ENCODE measurements at places on chromosomes 4 and X.

DNA sequence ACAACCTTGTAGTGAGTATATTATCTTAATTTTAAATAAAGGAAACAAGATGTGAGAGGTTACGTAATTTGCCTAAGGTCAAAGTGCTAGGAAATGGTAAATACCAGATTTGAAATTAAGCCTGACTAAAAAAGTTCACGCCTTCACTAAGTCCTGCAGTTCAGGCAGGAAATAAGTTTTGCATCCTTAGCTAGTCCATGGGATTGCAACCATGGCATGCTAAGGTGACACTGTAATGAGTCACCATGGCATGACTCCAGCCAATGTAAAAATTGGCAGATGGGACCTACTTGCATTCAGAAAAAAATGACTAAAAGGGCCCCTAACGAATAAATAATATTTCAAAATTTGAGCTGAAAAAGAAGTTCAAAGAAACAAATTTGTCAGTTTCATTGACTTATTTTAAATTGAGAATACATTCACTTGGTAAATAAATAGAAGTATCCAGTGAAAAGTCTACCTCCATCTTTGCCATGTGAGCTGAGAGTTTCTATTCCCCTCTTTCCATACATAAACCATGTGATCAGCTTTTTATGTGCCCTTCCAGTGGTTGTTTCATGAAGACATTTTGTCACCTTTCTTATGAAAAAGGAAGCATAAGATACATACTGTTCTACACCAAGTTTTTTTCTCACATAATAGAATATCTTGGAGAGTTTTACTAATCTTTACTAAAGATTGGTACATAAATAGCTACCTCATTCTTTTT lies 72.4 kb downstream of the ANKRD50 start:
- DNase-seq: no peak

- no peak for DNase-seq
Measured at GRCh38 chr4:140152751-140153418, 1.1 kb downstream of the MAML3 start.

GRCh38 chr4:125772680-125773079 lies 457.9 kb downstream of the FAT4 start:
- DNase-seq: no peak

DNA sequence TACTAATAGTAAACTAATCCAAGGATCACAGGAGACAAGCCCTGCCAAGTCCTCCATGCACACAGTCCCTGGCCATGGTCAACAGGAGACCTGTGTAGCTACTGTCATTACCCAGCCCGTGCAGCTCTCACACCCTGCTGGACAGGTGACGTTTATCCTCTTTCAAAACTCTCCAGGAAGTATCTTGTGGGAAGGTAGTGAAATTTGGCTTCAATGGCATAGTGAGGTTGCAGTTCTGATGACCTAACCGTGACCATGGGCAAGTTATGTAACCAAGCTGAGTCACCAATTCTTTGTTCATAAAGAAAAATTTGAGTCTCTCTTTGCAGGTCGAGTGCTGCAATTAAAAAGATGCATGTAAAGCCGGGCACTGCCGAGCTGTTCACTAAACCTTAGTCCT lies 11.3 kb upstream of the SLC2A9 start:
- no peak for DNase-seq

- no peak for DNase-seq
Measured at GRCh38 chr4:37757121-37757520, 69.4 kb upstream of the PGM2 start.

All from smooth muscle cell of the brain vasculature (primary cell).